ENCODE measurements at places on chromosomes 2 and 18.
A peak's percentile ranks its signal among the peaks of the same experiment; 100 is the strongest.

GRCh38 chr2:12076810-12077209 is 330.4 kb downstream of the LPIN1 start:
- peak; percentile 64 for DNase-seq

- DNase-seq, result no peak
These were observed 5.7 kb upstream of the CELF4 start for GRCh38 chr18:37571266-37571665.

DNA sequence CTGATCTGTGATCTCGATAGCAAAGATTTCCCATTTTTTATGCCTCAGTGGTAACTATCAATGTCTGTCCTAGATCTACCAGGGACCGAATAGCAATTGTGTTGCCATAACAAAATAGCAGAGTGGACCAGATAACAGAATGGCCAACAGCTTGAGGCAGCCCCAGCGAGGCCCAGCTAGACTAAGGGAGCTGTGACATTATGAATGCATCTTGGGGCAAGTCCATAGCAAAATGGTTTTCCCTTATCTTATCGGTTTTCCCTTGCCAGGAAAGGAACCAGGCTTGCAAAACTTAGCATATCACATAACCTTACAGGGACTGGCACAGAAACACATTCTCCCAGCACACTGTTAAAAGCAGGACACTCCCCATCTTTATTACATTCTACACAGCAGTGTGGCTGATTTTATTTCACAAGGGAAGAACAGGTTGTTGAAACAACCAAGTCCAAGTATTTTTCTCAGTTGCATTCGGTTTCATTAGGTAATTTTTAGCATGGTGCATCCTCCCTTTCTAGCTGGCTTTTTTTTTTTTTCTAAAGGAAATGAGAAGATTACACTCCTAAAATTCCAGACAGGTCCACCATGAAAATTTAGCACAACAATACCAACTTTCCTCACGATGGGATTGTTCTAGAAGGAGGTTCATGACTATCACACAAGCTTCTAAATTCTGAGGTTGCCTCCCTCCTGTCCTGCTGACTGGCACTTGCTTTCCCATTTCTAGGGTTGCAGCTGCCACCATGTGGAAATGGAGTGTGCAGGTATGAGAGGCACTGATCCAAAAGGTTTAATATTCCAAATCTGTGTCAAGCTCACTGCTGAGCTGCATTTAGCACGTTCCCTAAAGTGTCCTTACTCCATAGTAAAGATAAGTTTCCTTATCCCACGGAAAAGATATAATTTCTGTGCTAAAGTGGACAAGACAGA is 97.0 kb upstream of the SLC35G4 start:
- no peak for DNase-seq

GRCh38 chr18:32801228-32801627 is 28.4 kb upstream of the KLHL14 start:
- no peak for DNase-seq

DNA sequence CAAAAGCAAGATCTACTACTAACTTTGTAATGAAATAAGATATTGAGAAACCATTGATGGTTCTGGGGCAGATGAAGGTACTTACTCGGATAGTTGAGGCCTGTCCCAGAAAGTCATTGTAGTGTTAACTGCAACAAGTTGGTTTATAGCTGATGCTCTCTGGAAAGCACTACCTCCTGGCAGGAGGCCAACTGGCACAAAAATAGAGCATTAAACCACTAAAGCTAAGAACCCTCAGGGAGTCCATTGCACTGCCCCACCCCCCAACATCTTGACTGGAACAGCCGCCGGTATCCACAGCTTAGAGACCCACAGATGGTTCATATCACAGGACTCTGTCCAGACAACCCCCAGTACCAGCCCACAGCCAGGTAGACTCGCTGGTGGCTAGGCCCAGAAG is 552.5 kb upstream of the CRIM1 start:
- no peak for DNase-seq

GRCh38 chr2:72917138-72917876 is at the start of gene EMX1:
Gene EMX1, plus strand, starts transcription at chr2:72917519. Its CDS starts 334 bp downstream, at chr2:72917853.
- peak; percentile 68 for DNase-seq
